ENCODE measurements at places on chromosomes 3 and 15.

- no peak for DNase-seq
Measured at GRCh38 chr3:147409143-147410115, at the start of gene ZIC1. TSS of gene ZIC1 (plus strand) at chr3:147409365. CDS start at chr3:147410113, 748 bp downstream.

DNA sequence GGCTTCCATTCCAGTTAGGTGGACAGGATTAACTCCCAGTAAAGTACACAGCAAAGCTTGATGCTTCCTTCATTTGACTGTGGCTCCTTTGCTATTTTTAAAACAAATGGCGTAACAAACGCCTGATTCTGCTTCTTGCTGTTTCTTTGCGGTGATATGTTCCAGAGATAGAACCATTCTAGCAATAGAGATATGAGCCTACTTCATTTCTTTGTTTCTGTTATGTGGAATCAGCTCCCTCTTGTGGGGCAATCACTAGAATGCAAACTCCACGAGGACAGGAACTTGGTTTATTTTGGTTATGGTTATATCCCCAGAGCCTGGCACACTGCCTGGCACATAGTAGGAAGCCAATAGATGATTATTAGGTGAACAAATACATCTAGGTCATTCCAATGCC is 122.6 kb upstream of the SLC6A11 start:
- no peak for DNase-seq

DNA sequence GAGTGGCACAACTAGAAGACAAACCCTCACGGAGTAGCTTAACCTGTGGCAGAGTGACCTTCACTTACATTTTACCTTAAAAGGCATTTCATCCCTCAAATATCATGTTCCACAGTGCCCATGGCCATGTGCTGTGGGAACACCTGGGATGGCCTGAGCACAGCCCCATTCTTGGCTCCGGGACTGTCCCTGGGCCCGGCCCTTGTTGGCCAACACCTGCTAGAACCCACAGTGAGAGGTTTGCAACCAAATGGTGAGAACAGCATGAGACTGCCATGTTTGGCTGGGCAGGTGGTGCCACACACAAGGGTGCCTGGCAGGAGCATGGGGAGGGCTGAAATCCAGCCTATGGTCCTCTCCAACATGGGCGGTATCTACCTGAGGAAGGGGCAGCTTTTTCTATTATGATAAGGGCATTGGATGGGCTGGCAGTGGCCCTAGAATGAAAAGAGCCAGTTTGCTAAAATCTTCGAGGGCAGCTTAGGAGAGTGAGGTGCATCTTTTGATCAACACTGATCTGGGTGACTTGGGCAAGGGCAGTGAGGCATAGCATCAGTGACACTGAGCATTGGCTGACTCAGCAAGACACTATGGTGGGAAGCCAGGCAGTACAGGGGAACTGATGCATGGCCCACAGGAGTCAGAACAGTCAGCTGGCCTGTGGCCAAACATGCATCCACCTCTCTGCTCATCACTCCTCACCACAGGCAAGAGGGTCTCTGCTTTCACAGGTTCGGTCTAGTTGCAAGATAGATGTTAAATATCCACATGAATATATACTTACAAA is 53.9 kb downstream of the SYNM start:
- no peak for DNase-seq

DNA sequence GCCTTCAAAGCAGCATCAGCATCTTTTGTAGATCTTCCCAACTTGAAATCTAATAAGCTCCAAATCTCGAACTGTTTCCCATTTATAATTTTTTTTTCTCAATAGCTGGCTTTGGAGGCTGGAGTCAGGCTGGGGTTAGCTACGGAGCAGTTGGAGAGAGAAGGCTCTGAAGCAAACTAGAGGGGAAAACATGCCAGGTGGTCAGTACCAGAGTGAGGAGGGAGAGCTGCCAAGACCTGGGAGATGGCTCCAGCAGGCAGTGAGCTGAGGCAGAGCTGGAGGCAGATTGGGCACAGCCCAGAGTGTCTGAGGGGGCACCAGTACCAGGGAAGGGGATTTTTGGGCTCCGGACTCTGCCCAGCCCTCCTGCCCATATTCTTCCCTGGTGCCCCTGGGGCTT is 311.2 kb downstream of the RPLP1 start:
- DNase-seq = no peak

DNA sequence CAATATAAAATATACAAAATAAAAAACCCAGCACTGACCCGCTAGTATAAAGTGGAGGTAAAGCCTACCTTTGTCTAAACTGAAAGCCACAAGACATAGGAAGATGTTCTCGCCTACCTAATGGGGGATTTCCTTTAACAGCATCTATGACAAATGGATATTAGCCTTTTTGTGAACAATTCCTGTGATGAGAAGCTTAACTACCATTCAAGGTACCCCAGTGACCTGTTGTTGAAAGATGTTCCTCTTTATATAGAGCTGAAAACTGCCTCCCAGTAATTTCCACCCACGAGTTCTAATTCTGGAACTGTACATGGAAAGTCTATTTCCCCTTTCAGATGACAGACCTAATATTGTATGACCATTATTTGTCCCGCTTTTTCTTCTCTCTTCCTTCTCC is 109.8 kb upstream of the RASGRP1 start:
- DNase-seq = no peak

- no peak for DNase-seq
Measured at GRCh38 chr3:59545374-59545773, 495.5 kb upstream of the CFAP20DC start.

DNA sequence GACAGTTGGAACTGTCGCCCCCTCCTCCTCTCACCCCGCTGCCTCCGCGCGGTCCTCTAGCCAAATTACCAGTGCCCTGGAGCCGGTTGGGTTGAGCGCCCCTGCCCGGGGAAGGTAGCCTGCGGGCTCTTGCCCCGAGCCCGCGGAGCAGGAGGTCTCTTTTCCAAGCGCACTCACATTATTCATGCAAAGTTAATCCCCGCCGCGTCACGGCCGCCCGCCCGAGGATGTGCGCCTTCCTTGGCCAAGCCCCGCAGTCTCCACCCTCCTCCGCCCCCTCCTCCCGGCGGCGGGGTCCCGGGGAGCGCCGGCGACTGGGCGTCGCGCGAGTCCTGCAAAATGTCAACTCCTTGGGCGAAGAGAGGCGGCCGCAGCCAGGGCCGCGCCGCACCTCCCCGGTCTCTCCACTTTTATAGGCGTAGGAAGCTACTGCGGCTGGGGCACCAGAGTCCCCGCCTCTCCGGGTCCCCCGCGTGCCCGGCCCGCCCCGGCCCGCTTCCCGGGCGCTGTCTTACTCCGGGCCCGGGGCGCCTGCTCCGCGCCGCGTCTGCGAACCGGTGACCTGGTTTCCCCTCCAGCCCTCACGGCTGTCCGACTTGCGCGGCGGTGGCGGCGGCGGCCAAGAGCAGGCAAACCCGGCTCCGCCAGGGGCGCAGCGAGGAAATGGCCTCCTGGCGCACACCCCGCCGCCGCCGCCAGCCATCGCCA is at the start of gene THRB:
Gene THRB (minus strand): TSS at position 233 of the 708 bp plus-strand sequence.
- DNase-seq = no peak

Measured in activated T-cell treated with anti-CD3 and anti-CD28 coated beads for 24 hours (primary cell).